WTC11 (cell line): ENCODE measurements at places on chromosomes 5 and 9. TPM values are rescaled to one million over a fixed set of nuclear protein-coding genes. Genes with fewer than 3 reads are reported as not detected.

ZNF462 gene
- 101 to 121 TPM (median 103 TPM) in 3 replicates for total RNA-seq

PTGER4 gene
- 0.92 to 3.1 TPM (median 0.96 TPM) in 3 replicates for total RNA-seq

GRCh38 chr9:128068386-128069205 is 564 bp downstream of the SLC25A25 start:
- H3K4me1 ChIP-seq, result peaks cover 42% of the 10 kb centered on the region
- peak overlapping the region; percentile 85 for H3K4me3 ChIP-seq
- no peaks in the 10 kb centered on the region for H3K27me3 ChIP-seq

PARP8 gene
- 23.2 to 28.5 TPM (median 28.2 TPM) in 3 replicates for total RNA-seq

DNA sequence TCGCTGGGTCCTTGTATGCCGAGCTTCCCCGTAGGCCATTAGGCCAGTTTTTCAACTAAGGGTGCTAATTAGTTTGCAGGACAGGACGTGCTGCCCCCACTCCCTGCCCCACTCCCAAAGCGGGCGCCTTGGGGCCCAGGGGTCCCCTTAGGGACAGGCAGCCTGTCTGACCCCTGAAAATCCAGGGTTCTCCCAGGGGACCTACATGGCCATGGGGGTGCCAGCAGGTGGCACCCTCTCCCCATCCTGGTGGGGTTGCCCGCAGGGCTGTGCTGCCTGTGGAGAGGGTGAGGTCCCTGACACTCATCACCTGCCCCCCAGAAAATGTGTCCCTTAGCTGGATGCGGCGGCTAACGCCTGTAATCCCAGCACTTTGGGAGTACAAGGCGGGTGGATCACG is 8.5 kb upstream of the CCDC187 start:
- H3K27ac ChIP-seq, result no peak overlapping the region
- H3K27me3 ChIP-seq, result no peaks in the 10 kb centered on the region; the same call in 1 of the 2 replicates
- H3K4me1 ChIP-seq, result no peaks in the 10 kb centered on the region
- peaks cover 20% of the 10 kb centered on the region for H3K36me3 ChIP-seq
- no peak for DNase-seq
- H3K4me3 ChIP-seq, result no peak overlapping the region

GRCh38 chr9:130912932-130913598 is 16.5 kb upstream of the QRFP start:
- peak overlapping the region; percentile 85 for H3K27ac ChIP-seq
- H3K4me1 ChIP-seq, result peaks cover 9% of the 10 kb centered on the region
- no peak overlapping the region for H3K4me3 ChIP-seq
- DNase-seq, result no peak
- no peaks in the 10 kb centered on the region for H3K27me3 ChIP-seq
- H3K36me3 ChIP-seq, result no peaks in the 10 kb centered on the region

DNA sequence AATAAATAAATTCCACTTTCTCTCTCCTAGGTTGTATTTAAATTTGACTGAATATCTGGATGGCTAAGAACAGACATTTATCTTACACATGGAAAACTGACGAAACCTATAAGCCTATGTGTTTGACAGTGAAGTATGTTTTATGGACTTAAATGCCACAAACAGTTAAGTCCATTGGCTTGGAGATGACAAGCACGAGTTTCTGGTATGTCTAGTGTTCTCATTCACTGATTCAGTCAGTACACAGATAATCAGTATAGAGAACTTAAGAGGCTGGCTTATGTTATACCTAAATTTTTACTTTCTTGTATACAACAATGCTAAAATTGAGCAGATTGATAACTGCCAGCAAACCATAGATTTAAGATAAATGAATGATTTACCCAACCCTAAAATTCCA is 38.9 kb downstream of the SNAPC3 start:
- no peak overlapping the region for H3K4me3 ChIP-seq
- H3K4me1 ChIP-seq, result no peaks in the 10 kb centered on the region
- peaks cover 67% of the 10 kb centered on the region for H3K36me3 ChIP-seq
- H3K27me3 ChIP-seq, result no peaks in the 10 kb centered on the region
- H3K27ac ChIP-seq, result no peak overlapping the region

GRIN1 gene
- total RNA-seq, result 4.0 to 6.6 TPM (median 4.1 TPM) in 3 replicates

DNA sequence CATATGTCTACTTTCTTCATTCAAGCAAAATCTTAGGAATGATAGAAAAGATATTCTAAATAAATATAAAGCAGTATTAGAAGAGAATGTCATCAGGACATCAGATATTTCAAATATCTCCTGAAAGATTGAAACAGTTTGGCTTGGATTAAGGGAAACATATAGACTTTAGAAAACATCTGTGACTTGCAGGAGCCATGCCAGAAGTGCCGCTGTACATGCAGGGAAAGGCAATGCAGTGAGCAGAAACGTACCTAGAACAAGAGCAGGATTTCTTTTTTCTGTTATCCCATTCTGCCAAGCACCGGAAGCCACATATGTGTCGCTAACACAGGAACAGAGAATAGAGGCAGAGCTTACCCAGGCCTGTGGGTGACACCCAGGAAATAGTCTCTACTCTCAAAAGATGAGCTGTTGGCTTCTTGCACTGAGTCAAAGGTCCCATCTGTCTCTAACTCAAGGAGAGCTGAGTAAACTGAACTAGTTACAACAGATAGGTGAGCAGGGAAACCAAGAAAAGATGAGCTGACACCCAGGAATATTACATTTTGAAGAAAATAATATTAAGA is 5.8 kb downstream of the ADAMTS19 start:
- no peaks in the 10 kb centered on the region for H3K36me3 ChIP-seq
- peaks cover 18% of the 10 kb centered on the region for H3K4me1 ChIP-seq
- H3K4me3 ChIP-seq, result no peak overlapping the region
- no peak overlapping the region for H3K27ac ChIP-seq

- H3K4me3 ChIP-seq, result peak overlapping the region; percentile 88
- no peaks in the 10 kb centered on the region for H3K36me3 ChIP-seq
- H3K27ac ChIP-seq, result no peak overlapping the region
- H3K27me3 ChIP-seq, result peaks cover 56% of the 10 kb centered on the region
These were observed 1.5 kb downstream of the PCSK1 start for GRCh38 chr5:96431376-96432187.

DNA sequence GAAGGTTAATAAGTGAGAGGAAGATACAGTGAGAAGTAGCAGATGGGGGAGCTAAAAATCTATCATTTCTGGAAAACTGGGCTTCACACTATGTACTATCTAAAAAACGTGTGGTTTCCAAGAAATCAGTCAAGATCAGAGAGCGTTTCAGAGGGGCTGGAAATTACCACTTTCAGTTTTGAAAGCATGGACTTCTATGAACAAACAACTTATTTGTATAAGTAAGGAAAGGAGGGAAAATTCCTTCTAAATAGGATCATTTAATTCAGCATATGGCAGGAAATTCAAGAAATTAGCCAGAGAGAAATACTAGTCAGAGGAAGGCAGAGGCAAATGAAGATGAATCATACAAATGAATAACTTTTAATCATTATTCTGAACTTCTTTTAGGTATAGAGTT is 11.3 kb downstream of the TNC start:
- no peak overlapping the region for H3K4me3 ChIP-seq
- H3K36me3 ChIP-seq, result no peaks in the 10 kb centered on the region
- H3K4me1 ChIP-seq, result peaks cover 9% of the 10 kb centered on the region
- DNase-seq, result no peak
